AG09309 (cell line): ENCODE measurements at places on chromosomes 12 and 14.
A peak's percentile ranks its signal among the peaks of the same experiment; 100 is the strongest.

DNA sequence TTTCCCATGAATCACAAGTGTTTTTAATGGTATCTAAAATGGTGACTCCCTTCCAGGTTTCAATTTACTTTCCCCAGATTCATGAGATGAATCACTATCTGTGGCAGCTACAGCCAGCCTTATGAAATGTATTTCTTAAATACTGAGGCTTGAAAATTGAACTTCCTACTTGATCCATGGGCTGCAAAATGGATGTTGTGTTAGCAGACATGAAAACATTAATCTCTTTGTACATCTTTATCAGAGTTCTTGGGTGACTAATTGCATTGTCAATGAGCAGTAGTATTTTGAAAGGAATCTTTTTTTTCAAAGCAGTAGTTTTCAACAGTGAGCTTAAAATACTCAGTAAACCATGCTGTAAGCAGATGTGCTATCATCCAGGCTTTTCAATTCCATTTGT is 250.8 kb downstream of the SLC6A15 start:
- peak; percentile 54 for DNase-seq

- no peak for DNase-seq
Observed at GRCh38 chr12:42804928-42805327, 215.4 kb upstream of the PRICKLE1 start.

DNA sequence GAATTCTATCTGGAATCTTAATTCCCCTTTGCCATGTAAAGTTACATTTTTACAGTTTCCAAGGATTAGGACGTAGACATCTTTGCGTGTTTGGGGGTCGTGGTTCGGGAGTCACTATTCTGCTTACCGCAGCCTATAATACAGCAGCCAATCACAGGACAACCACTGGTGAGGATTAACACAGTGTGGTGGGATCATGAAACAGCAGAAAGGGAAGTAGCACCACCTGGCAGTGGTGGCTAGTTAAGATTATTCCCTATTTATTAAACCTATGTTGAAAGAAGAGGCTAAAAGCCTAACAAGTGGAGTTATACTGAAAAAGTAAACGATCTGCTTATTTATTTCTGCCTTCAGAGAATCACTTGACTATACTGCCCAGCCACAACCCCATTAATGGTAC is 71.7 kb downstream of the IPO8 start:
- DNase-seq, result no peak

- DNase-seq, result peak; percentile 83
Observed at GRCh38 chr12:51371295-51371953, 19.8 kb downstream of the GALNT6 start.

DNA sequence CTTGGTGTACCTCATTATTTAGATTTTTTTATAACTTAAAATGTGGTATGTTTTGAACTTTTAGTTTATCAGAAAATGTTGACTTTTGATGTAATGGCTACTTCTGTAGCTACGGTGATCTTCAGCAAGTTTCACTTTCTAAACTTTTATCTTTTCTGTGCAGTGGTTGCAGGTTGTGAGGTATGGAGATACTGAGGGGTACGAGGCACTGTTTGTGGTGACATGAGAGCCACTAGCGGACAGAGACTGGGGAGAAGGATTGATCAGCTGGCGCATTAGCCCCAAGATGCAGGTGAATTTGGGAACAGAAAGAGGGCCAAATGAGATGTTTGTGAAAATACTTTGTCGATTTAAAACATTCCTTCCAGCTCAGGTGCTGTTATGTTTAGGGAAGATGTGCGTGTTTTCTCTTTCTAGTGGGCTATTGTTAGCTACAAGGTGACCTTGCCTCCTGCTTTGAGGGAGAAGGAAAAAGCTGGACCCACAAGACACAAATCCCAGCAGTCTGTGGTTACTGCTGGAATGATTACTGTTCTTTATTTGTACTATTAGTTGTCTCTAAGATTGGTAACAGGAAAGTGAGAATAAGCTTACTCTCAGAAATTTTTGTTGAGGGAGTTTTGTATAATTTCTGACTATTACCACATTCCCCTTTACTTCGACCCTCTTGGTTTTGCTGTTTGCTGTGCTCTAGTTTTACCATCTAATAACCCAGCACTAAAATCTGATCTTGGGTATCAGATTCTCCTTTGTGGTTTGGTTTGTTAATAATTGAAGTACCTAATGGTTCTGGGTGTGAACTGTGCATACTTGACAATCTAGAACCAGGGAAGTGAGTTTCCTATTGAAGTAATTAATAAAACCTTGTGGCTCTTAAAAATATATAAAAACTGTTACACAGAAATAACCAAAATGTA is 61.7 kb downstream of the FBXO34 start:
- DNase-seq, result no peak

DNA sequence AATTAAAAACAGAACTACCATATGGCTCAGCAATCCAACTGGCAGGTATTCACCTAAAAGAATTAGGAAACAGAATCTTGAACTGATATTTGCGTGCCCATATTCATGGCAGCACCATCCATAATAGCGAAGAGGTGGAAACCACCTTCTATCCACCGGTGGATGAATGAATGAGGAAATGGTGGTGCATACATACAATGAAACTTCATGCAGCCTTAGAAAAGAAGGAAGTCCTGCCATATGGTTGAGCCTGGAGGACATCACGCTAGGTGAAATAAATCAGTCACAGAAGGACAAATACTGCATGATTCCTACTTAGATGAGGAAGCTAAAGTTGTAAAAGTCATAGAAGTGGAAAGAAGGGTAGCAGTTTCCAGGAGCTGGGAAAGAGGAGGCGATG is 6.6 kb downstream of the TCL1A start:
- no peak for DNase-seq

- DNase-seq, result peak; percentile 48
Observed at GRCh38 chr14:54730156-54730961, 163.4 kb downstream of the SAMD4A start.

DNA sequence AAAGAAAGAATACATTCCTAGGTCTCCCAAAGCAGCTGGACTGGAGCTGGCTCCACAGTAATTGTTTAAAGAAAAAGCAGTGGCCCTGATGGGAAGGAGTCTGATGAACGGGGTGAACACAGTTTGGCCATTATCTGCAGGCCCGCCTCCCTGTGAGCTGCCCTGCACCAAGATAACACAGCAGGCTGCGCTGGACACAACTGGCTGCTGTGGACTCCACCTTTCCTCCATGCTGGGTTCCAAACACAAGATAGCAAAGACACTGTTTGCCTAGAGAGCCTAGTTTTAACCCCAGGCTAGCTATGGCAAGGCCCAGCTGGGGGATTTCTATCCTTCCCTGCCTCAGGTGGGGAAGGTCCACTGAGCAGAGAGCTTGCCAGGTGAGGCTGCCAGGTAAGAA is 34.6 kb downstream of the ZFP36L1 start:
- DNase-seq, result no peak

DNA sequence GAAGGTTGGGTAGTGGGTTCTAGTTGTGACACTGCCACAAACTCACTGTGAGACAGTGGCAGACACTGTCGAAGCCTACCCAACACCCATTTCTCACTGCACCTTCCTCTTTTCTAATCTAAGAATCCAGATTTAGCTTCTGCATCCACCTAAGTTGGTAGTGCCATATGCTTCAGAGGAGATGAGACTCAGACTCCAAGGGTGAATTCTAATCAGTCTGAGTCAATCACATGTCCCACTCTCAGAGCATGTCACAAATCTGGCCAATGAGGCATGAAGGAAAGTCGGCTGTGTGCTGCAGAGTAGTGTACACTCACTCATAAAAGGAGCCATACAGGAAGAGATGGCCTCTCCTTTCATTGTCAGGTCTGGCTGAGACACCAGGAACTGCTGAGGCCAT is 102.1 kb upstream of the RAP1B start:
- DNase-seq, result no peak

- DNase-seq, result no peak
Observed at GRCh38 chr14:55968741-55969140, 149.5 kb upstream of the PELI2 start.

GRCh38 chr12:27081668-27082111 is 688 bp downstream of the C12orf71 start:
- DNase-seq, result no peak

- no peak for DNase-seq
Observed at GRCh38 chr14:53310412-53310811, 157.3 kb upstream of the DDHD1 start.

GRCh38 chr12:58395470-58395869 is 454.1 kb downstream of the ATP23 start:
- DNase-seq, result no peak

GRCh38 chr14:67680121-67680602 is 5.7 kb upstream of the VTI1B start:
- peak; percentile 70 for DNase-seq

- no peak for DNase-seq
Observed at GRCh38 chr12:131399000-131399399, 311.9 kb upstream of the SFSWAP start.

DNA sequence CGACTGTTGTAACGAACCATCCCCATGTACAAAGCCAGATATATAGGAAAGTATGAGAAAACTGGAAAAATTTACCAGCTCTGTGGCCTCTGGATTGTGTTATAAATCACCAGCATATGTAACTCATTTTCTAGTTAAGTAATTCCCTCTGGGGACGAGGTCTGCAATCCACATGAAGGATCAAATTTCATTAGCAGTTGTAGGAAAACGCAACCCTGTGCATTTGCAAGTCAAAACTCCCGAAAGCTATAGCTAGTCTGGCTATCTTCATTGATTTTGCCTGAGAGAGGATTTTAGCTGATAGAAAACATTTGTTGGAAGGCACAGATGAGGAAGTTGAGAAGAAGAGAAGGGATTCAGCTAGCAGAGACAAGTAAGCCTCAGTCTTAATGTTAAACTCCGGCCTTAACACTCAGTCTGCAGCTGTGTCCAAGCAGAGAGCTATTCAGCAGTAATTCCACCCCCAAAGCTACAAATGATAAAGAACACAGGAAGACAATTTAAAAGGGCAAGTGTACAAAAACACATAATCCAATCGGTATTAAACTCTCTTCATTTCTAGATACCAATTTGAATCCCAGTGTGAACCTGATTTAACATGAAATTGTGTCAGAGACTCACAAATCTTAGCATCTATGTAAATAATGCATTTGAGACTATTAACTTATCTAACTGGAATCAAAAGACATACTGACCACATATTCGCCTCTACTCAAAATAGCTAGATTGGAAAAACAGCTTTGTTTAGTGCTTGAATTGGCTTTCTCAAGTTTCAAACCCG is 54.2 kb upstream of the CERS5 start:
- DNase-seq, result peak; percentile 90

DNA sequence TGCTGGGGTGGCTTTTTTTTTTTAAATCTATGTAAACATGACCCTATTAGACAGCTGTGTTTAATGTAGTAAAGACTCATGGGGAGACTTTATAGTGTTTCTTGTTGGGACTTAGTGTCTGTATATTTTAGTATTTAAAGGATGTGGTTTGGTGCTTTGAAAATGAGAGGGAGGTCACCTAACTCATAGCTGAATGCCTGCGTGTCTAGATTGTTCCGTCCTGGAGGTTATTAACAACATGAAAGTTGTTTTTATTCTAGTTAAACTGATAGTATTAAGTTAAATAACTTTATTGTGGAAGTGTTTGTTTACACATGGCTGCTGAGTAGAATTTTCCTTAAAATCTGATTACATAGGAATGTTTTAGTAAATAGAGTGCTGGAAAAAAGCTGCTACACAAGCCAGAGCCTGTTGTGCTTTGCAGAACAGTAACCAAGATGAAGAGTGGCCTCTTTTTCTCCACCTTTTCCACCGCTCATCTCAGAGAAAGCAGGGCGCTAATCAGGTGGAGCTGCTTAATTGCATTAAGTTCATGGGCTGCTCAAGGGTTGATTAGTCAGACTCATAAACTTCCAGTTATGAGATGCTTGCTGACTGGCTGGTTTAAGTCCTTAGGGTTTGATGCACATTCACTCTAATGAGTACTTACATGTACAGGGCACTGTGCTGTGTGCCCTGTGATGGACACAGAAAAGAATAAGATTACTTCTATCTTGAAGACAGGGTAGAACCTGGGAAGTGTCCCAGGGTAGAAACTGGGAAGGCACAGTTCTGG is 62.7 kb downstream of the FBXO34 start:
- DNase-seq, result no peak

DNA sequence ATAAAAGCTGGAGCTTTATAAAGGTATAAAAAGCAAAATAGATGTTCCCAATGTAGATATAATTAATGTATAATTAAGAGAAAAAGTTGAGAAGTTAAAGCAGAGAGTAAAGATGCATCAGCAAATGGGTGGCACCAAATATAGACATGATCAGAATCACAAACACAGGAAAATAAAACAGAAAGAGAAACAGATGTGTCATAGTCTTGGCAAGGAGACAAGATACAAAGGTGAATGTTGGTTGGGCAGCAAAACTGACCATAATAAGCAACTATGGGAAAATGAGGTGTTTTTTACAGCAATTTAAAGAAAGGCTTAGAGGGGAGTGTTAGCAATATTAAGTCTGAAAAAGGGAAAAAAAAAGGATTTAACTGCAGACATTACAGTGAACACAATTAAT is 135.4 kb upstream of the CLEC14A start:
- no peak for DNase-seq

GRCh38 chr14:74913986-74914573 is 9.0 kb downstream of the RPS6KL1 start:
- peak; percentile 37 for DNase-seq

GRCh38 chr14:24982472-24983155 is 67.3 kb downstream of the STXBP6 start:
- DNase-seq, result no peak

DNA sequence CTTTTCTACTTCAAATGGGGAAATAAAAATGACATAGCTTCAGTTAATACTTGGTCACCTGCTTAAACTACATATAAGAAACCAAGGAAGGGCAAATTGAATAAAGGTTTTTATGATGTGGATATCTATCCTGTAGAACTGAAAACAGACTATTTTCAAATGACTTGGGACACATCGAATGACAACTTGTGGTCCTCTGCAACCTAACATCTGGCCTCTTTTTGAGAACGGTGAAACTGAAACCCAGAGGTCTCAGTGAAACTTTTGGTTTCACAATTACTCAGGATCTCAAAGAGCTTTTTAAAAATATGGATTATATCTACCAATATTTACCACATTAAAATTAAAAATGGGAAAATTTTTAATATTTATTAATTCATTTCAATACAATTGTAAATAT is 65.2 kb downstream of the PPP2R5E start:
- no peak for DNase-seq

DNA sequence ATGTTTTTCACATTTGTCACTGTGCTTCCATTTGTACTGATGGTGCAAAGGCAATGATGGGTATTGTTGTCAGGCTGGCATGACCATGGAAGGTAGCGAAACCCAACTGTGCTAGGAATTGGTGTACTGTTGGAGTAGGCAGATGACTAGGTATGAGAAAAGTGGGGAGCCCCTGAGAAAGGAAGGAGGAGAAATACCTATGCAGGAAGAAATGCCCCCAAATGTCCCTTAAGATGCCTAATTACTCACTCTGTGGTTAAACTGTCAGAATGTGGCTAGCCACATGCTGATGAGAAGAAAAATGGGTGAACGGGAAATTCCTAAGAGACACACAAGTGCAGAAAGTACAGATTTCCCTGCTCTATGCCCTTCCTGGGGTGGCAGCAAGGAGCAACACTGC is 339.1 kb downstream of the TMEM132D start:
- DNase-seq, result no peak

DNA sequence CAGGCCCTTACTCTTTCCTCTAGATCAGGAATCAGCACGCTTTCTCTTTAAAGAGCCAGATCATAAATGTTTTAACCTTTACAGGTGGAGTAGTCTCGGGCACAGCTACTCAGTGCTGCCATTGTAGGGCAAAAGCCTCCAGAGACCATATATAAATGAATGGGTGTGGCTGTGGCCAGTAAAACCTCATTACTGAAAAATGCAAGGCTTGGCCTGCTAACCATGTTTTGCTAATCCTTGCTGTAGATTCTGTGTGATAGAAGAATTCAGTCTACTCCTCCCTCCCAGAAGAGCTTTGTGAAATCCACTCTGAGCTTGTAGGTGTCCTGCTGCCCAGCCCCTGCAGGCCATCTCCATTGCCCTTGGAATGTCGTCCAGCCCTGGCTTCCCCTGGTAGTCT is 58.1 kb downstream of the HSP90AA1 start:
- peak; percentile 52 for DNase-seq
